ENCODE measurements at places on chromosomes 6 and 20.

GRCh38 chr6:71457929-71458328 lies 169.3 kb downstream of the OGFRL1 start:
- peak; percentile 38 for DNase-seq

DNA sequence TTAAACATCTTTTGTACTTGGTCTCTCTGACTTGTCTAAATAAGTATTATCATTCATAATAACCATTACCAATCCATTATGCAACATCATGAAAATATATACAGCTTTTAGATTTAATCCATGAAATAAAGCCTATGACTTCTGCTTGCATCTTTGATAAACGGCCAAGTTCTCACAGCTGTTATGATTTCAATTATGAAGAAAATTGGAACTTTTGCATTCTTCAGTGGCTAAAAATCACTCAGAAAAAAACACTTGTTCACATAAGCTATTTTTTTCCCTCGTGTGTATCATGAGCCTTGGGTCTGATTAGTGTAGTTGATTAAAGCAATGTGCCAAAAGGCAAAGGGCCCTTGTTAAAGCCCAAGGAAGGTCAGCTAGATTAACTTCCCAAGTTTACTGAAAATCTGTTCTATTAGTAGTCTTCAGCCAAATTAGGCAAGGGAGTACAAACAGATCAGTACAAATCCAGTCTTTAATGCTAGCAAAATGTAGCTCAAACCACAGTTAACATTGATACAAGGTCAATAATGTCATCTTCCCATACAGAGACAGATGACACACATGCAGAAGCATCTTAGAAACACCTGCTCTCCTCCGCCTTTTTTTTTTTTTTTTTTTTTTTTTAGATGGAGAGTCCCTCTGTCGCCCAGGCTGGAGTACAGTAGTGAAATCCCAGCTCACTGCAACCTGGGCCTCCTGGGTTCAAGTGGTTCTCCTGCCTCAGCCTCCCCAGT lies 69.9 kb downstream of the SGK1 start:
- DNase-seq, result no peak

DNA sequence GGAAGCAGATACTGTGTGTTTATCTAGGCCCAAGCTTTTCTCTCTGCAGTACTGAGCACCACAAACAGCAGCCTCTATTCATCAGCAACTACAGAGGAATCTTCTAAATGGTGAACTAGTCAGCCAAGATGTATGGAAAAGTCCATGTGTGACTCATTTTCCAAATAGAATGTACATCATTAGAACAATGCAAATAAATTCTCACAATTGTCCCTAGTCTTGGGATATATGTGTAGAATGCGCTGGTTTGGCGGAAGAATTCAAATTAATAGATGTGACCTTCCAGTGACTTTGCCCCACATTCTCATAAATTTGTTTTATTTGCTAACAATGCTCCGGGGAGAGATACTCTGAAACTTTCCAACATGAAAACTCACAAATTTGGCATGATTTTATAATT lies 436.2 kb downstream of the CBLN4 start:
- DNase-seq, result no peak

DNA sequence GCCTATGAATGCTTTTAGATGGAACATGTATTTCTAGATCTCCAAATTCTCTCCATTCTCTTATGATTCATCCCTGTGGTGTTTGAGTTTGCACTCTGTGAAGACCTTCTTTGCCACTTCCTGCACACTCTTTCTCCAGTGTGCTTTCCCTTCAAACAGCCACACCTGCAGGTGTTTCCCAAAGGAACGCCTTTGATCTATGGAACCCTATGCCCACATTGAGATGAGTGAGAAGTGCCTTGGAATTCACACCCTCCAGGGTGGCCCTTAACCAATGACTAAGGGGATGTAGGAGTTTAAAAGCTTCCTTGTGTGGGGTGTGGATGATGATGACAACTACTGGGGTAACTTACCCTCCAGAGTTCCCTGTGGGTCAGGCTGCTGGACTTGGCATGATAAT lies 570.1 kb downstream of the DHX35 start:
- DNase-seq, result no peak

GRCh38 chr20:37690626-37691369 lies 3.0 kb upstream of the CTNNBL1 start:
- DNase-seq, result no peak

- DNase-seq, result no peak
Observed at GRCh38 chr20:8509809-8510208, 377.7 kb downstream of the PLCB1 start.

DNA sequence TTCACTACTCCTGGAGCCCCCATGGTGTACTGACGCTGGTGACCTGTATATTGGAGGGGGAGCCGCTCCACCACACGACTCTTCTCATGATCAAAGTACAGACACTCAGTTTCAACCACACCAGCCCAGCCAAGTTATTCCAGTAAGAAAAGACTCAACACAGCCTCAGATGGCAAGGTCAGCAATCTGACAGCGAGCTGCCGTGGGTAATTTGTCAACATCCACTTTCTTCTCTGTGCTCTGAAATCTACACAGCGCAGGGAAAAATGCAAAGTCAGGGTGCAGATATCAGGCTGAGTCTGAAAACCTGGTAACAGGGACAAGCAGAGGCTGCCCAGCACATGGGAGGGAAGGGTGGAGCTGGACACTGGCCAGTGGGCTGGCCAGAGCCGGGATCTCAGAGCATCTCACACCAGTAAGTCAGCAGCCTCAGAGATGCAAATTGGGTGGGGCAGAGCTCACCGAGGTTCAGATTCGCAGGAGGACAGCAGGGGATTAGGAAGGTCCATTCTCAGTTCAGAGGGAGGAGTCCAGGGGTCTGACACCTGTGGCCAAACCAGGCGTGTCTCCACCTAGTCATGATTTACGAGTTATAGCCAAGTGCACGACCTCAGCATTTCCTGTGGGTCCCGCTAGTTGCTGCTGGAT lies 44.5 kb upstream of the RPS6KA2 start:
- no peak for DNase-seq

DNA sequence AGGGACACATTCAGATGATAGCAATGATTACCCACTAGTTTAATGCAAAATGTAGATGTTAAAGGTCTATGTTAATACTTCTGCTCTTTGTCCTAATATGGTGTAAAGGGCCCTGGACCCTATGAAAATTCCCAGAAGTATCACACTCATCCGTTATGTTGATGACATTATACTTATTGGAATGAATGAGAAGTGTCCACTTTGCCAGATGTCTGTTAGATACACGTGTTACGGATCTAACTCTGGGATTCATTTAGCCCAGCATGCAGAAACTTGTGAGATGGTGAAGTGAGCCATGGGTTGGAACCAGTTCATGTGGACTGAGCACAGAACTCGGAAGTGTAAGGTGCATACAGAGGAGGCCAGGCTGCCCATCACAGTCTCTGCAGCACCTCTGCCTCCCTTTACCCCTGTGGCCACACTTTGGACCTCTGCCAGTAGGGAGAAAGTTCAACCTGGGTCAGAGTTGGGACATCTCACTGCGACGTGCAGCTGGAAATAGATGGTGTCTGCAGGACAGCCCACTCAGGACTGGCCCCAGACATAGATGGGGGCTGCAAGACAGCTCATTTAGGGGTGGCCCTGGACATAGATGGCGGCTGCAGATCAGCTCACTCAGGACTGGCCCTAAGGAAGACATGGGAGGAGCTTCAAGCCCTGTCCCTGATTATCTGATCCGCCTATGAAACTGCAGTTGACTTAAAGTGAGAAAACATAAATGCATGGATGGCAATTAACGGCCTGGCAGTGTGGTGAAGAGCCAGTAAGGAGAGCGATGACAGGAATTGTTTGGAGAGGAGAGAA lies 71.2 kb upstream of the THBS2 start:
- no peak for DNase-seq

DNA sequence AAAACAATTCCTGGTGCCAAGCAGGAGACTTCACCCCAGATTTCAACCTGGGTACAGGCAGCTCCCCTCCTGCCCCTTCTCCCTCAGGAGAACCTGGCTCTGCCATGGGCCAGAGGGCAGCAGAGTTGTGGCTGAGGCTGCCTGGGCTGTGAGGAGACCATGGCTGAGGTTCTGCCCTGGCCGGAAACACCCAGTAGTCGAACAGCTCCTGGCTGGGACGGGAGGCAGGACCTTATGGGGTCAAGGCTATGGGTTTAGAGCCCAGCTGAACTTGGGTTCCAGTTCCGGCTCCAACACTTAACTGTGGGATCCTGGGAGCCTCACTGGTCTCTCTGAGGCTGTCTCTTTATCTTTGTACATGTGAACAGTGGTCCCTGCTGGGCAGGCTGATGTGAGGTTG lies 8.5 kb downstream of the C6orf132 start:
- DNase-seq, result no peak
